ENCODE measurements at places on chromosomes 2 and 18.

DNA sequence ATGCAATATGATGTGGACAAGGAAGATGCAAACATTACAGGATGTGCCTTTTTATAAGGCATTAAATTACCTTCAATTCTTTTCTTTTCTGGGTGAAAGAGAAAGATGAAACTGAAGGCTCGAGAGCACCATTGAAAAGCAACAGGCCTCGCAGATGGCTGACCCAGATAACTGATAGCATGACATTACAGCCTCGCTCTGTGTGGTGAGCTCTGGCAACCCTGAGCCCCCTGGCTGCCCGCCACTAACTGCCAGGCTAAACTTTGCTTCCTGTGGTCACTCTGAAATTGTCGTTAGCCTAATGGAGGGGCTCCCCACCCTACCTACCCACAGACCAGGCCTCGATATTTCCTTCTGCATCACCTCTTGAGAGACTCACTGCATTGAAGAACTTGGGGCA lies 516.8 kb upstream of the FANCL start:
- no peak for DNase-seq

DNA sequence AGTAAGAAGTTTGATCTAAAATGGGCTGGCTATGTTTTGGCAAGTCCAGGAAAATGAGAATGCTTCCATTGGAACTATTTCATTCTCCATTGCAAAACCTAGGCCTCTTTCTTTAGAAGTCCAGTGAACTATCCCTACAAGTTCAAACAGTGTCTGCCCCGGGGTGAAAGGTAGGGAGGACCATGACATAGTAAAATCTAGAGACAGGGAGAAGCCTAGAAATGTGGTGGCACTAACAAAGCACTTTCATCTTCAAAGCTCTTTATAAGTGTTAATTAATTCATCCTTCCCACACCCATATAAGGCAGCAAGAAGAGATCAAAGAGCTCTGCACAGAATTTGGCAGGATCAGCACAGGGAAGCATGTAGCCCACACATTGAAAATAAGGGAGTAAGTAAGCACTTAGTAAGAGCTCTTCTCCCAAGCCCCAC lies 214.5 kb downstream of the IRS1 start:
- no peak for DNase-seq

- DNase-seq: no peak
These were observed 59.2 kb upstream of the FZD7 start for GRCh38 chr2:201974171-201975100.

GRCh38 chr2:70816726-70817125 lies 3.7 kb downstream of the CLEC4F start:
- no peak for DNase-seq

DNA sequence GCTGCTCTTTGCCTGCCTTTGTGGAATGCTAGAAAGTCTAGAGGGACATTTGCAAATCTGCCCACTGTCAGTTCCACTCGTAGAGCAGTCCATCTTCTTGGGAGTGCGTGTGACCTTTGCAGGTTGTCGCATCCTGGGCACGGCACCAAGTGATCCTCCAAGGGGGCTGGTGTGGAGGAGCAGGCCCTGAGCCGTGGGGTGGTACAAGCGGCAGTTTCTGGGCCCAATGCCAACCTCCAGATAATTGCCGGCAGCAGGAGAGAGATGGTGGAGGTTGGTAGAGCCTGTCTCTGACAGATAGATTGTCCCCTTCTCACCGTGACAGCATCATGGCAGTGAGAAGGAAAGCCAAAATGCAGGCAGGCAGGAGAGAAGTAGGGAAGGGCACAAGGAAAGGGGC lies 150.7 kb upstream of the SLC14A2 start:
- DNase-seq: no peak

- DNase-seq: no peak
These were observed 1.2 kb downstream of the SULT1C3 start for GRCh38 chr2:108240966-108241365.
